ENCODE measurements at places on chromosomes 11 and 22.

DNA sequence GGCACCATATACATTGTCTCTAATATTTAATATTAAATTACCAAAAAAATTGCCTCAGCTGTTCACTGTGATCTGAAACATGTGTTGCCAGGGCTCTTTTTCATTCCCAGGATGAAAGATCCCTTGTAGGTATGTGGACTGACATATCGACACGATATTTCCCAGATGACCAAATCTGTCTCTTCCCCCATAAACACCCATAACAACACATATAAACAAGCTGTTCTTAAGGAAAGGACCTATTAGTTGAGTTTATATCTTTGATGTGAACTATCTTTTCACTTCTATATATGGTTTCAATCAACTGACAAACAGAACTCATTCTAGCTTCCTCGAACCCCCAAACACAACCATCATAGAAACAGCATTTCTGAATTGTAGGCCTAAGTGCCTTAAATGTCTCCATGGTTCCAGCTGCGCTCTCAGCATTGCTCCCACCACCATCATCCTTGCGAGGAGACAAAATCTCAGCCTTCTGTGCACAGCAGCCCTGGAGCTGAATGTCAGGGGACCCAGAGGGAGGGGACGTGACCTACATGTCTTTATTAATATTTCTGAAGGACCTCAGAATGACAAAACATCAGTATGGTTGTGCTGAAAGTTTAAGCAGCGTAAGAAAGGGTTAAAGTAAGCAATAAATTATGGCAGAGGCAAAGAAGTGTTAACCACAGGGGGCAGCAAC lies 67.0 kb downstream of the ETS1 start:
- DNase-seq, result no peak

GRCh38 chr11:12724301-12725054 lies 50.3 kb downstream of the TEAD1 start:
- DNase-seq, result peak; percentile 85

GRCh38 chr11:72856065-72856464 lies 41.9 kb downstream of the ATG16L2 start:
- DNase-seq, result no peak

DNA sequence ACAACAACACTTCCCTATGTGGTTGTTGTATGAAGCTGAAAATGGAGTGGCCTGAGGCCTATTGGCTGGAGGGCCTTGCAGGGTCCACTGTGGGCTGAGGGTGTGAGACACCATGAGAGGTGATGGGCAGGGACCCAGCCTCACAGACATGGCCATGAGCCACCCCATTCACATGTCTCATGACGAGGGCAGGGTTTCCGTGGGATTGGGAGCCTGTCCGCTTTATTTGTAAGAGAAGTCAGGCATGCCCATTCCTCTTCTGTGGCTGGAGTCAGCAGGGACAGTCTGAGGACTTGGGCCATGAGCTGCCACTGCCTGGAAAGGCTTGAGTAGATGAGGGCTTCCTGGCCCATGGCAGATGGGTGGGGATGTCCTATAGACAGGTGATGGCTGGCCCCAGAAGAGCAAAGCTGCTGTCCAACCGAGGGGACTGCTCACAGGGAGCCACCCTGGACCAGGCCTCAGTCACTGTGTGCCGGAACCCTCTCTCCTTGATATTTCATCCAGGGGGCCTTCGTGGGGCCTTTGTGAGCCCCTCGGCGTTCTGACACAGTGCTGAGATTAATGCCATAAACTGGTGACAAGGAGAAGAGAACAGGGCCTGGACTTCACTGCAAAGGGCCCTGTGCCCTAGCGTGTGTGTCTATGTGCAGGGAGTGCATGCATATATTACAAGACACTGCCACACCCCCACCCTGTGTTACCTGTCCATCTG lies 971.9 kb downstream of the BRD1 start:
- DNase-seq, result no peak

DNA sequence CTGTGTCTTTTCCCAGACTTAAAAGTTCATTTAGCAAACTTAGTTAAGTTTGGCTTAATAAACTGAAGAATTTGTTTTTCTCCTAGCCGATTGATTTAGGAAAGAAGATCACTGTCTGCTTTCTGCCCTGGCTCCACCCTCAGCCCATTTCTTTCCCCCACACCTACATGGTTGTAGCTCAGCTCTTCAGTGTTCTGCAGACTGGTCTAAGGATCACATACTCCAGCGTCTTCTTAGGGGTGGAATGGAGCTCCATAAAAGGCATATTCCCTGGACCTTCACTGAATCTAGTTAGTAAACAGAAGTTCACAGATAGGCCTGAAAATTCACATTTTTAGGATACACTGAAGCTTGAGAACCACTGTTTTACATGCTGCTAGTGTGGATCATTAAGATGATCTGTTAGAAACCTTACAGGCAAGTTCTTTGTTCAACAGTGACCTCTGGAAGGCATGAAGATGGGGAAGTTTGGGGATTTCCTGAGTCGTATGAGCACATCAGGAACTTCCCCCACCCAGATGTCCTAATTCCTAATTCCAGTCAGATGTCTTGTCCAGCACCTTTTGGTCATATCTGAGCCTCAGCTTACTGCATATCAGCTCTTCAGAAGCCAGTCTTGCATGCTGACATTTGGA lies 16.8 kb downstream of the PIWIL4 start:
- DNase-seq, result no peak

- DNase-seq, result no peak
Observed at GRCh38 chr11:93100211-93100610, 97.6 kb downstream of the SLC36A4 start.

DNA sequence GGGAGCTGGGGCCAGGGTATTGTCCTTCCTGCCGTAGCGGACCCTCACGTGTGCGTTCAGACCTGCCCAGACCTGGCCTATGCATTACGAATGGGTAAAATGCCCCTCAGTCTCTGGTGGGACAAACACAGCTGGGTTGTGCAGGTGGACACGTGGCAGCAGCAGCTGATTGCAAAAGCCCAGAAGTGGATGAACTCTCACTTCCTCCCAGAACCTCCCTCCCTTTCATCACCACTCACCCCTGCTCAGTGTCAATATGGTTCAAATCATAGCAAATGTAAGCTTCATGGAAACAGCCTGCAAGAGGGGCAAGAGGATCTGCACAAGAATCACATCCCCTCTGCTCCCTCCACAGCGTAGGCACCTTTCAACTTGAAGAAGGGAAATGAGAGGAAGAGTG lies 352.1 kb downstream of the OPCML start:
- DNase-seq, result no peak
